ENCODE measurements at places on chromosomes 5 and 9. TPM values are rescaled to one million over a fixed set of nuclear protein-coding genes. Genes with fewer than 3 reads are reported as not detected.

Gene NUTM2F
- not detected for total RNA-seq

Gene GABRA6
- total RNA-seq = not detected

Gene CACNA1B
- under 0.01 TPM for total RNA-seq

Gene WNK2
- not detected for total RNA-seq

Gene NAIP
- total RNA-seq = 1.2 TPM

Gene TSLP
- 0.47 TPM for total RNA-seq

Gene PRRX2
- 14.3 TPM for total RNA-seq

Gene DOCK2
- 0.23 TPM for total RNA-seq

Gene ENHO
- not detected for total RNA-seq

Gene FBN2
- total RNA-seq = 523 TPM

Gene LIFR
- total RNA-seq = 38.8 TPM

Gene DCAF10
- 9.6 TPM for total RNA-seq

Gene FOXD4
- total RNA-seq = 0.70 TPM

Gene CYLC2
- total RNA-seq = not detected

Gene PTGER4
- total RNA-seq = 7.7 TPM

Gene FLT4
- total RNA-seq = 0.12 TPM

Gene NR6A1
- 0.23 TPM for total RNA-seq

Gene PHF19
- 20.1 TPM for total RNA-seq

Gene SNX30
- total RNA-seq = 10.3 TPM

Gene EQTN
- total RNA-seq = not detected

Gene SPARC
- 4,412 TPM for total RNA-seq

Gene TMEM8B
- 6.0 TPM for total RNA-seq

Gene TRAPPC13
- total RNA-seq = 10.5 TPM

Gene PCDHB4
- 0.94 TPM for total RNA-seq

Gene SOX30
- total RNA-seq = not detected

Gene TICAM2
- 1.6 TPM for total RNA-seq

Gene TAF11L13
- not detected for total RNA-seq

Gene IRF1
- 15.6 TPM for total RNA-seq

Gene ECPAS
- total RNA-seq = 64.5 TPM

Gene NUP214
- total RNA-seq = 9.5 TPM

Gene SMARCA2
- total RNA-seq = 46.6 TPM

Gene GGTA1
- total RNA-seq = 0.82 TPM

Gene GDF9
- total RNA-seq = under 0.01 TPM

Gene ADAMTS19
- total RNA-seq = not detected

Gene C9orf43
- total RNA-seq = 0.35 TPM

Gene BRD3OS
- 26.0 TPM for total RNA-seq

Gene TEX53
- not detected for total RNA-seq

Gene MLANA
- total RNA-seq = not detected

Gene TMEM232
- 1.1 TPM for total RNA-seq

Gene TAF1L
- not detected for total RNA-seq

Gene PCDHA3
- not detected for total RNA-seq

Gene ADAMTSL1
- 37.4 TPM for total RNA-seq

Gene PROB1
- total RNA-seq = 1.5 TPM

Gene CCL27
- not detected for total RNA-seq

Gene INSL4
- total RNA-seq = not detected

Gene EHMT1
- total RNA-seq = 33.9 TPM

Gene RIC1
- 45.3 TPM for total RNA-seq

Gene HCN1
- total RNA-seq = not detected

Gene SEMA5A
- total RNA-seq = 5.3 TPM

Gene IGFBPL1
- not detected for total RNA-seq

Gene PCDHGC3
- 55.5 TPM for total RNA-seq

Gene RECK
- 34.8 TPM for total RNA-seq
